ENCODE measurements at places on chromosomes 3 and 15.

DNA sequence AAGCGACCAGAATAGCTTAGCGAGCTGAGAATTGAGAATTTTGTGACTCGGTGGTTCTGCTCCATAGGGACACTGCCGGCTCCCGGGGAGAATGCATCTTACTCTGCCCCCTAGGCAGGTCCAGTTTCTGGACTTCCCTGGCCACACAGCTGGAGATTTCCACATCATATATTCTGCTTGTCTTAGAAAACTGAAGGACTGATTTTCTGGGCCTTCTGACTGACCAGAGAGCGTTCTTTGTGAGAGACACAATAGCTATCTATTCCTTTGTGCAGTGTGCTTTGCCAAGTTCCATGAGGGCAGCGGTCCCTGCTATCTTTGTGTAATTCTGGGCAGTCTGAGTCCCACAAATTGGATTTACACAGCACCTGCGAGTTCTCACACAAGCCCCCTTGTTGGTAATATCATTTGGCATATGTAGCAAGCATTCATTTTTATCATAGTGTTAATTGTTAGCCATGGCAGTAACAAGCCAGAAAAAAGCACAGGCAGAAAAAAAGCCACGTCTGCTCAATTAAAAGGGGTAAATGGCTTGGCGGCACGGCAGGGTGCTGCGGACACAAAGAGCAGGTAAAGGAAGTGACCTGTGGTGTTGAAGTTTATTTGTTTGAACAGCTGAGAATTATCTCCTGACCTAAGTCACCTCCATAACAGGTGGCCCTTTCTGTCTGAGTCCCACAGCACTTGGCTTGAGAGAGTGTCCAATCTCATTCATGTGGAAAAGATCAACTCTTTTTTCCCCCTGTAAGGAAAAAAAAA is 688.7 kb downstream of the TUSC7 start:
- DNase-seq: no peak

DNA sequence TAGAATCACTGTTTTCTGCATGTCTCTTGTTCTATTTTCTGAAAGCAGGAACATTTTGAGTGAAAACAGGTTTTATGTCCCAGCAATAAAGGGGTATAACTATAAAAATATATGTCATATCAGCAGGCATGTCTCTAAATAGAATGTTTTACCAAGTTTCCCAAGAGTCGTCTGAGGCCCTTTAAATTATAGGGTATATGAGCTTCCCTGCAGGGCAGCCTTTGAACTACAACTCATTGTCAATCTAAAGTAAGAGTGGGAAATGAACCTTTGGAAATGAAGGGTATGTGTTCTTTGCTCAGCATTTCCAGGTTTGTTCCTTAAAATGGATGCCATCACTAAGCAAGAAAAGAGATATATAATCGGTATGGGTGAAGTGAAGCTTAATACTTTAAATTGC is 138.6 kb downstream of the LSAMP start:
- no peak for DNase-seq

DNA sequence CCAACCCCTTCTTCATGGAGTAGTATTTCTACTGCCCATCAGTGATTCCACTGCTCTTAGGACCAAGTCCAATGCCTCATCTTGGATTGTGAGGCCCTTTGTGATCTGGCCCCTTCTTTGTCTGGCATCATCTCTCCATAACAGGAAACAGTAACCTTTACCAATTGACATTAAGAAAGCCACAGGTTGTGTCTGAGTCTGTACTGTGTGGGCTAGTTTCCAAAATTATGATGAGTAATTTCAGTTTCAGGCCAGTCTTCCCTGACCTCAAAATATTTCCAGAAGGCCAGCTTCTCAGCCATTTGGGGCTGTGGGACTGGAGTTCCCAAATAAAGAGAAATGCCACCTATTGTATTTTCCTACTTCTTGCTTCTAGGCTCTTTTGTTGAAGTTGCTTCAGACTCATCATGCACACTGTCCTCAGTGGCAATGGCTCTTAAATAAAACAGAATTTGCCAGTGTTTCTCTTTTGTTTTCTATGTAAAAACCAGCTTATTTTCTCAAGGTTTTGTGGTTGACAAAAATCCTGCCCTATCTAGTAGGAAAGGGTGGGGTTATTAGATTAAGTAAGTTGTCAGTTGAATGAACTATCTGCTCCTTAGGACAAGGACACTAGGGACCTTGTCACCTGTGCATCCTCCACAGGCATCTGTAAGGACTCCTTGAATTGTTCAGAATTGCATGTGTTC is 47.0 kb upstream of the ACKR4 start:
- DNase-seq: no peak

DNA sequence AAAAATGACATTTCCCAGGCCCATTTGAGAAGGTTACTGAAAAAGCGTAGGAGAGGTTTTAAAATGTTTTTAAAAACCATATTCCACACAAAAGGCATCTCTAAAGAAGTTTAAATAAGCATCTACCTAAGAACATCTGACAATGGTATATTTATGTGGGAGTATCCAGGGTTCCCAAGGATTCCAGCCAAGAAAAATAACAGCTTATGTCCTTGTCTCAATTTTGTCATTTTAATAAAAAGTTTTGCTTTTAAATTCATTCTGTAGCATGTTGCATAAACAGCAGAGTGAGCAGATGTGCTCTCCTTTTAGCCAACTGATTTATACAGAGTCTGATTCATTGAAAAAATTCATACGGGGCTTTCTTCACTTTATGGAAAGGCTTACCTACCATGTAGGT is 129.9 kb downstream of the LRRC3B start:
- no peak for DNase-seq

GRCh38 chr3:24040311-24040710 is 95.2 kb downstream of the NR1D2 start:
- DNase-seq: no peak

- no peak for DNase-seq
These were observed 28.0 kb downstream of the WDR76 start for GRCh38 chr15:43854801-43855200.

DNA sequence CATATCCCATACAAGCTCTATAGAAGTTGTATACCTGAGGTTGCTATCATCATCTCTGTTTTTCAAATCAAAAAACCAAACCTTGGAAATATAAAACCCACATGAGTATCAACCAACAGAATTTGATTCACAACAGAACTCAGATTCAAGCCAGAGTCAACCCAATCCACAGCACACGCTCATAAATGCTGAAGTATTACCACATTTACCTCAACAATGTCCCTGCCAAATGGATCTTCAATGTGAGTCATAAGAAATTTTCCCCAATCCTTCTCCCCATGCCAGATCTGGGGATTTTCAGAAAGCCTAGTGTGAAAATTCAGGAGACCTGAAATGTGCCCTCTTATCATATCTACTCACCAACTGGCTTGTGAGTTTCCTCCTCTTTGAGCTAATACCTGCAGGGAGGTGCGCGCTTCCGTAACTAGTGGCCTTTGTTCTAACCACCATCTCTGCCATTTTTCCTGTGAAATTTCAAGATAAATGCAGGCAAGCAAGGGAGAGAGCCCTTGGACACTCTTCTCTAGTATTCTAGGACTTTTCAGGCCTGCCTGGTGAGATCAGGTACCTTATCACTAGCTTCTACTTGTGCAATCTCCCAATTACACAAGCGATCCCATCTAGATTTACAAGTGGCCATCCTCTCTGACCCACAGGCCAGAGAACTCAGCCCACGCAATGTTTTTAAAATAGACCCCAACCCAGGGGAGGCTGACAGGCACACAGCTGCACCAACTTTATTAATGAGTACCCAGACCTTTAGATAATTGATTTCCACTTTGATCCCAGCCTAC is 1076.9 kb upstream of the CFAP20DC start:
- DNase-seq: no peak

DNA sequence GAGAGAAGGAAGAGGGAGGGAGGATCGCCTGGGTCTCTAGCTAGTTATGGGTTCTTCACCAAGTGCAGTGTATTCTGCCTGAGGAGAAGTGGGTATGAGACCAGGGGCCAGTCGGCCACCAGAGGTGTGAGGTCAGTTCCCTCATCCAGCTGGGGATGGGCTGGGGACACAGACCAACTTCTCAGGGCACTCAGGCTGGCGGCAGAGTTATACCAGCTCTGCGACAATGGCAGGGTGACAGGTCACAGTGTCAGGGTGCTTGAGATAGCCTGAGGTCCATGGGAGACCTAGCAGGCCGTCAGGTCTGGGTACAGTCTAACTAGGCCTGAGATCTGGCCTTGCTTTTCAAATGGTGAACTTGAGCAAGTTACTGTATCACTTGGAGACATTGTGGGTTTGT is 31.4 kb upstream of the PLXNA1 start:
- DNase-seq: no peak

DNA sequence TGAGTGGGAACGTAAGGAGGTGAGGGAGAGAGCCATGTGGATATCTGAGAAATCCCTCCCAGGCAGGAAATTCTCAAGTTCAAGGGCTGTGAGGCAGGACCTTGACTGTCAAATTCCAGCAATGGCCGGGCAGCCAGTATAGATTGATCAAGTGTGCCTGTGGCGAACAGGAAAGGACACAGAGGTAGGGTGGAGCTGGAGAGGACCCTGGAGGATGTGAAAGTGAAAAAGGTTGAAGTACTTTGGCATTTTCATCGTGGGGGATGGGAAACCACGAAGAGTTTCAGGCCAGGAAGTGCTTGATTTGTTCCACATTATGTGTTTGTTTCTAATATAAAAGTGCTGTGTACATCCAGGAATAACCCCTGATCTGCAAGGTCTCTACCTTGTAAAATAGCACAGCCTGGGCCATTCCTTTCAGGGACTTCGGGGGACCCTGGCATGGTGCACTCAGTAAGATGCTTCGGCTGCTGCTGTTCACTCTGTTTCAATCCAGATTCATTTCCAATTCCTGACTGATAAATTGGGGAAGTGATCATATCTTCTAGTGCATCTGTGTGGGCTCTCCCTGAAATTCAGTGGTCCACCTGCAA is 156.6 kb downstream of the MCTP2 start:
- no peak for DNase-seq

GRCh38 chr15:24944954-24945353 is 9.8 kb upstream of the SNRPN start:
- no peak for DNase-seq

DNA sequence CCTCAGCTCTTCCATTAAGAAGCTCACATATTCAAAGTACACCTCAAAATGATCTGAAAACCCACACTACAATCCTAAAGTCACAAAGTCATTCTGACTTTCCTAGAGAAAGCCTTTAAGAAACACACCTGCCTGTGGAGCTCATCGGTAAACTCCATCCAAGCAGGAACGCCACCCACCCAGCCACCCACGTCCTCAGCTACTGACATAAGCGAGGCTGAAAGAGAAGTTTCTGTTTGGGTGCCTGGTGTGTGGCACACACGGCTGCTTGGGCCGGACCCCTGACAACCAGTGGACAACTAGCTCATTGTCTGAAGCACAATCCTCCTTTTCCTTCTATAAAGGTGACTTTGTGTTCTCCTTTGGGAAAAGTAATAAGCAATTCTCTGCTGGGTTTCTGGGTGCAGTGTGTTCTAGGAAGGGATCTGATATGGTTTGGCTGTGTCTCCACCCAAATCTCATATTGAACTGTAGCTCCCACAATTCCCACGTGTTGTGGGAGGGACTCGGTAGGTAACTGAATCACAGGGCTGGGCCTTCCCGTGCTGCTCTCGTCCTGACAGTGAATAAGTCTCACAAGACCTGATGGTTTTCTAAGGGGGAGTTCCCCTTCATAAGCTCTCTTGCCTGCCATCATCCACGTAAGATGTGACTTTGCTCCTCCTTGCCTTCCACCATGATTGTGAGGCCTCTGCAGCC is 26.1 kb downstream of the FAM174B start:
- DNase-seq: no peak

DNA sequence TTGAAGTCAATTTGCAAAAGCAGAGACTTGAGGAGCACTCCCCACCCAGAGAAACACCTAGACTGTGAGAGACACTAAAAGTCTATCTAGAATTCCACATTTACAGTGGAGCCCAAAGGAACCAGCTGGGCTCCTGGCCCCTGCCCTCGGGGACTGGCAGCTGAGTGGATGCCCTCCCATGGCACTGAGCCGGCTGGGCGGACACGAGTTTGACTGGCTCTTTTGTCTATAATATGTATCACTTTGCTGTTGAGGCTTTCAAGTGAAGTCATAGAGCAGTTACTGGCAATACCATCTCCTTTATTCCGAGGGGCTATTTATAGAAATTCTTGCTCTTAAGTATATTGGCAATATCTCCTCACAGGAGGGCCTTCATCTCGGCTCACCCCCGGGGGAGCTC is 65.8 kb upstream of the TNFAIP8L3 start:
- no peak for DNase-seq

DNA sequence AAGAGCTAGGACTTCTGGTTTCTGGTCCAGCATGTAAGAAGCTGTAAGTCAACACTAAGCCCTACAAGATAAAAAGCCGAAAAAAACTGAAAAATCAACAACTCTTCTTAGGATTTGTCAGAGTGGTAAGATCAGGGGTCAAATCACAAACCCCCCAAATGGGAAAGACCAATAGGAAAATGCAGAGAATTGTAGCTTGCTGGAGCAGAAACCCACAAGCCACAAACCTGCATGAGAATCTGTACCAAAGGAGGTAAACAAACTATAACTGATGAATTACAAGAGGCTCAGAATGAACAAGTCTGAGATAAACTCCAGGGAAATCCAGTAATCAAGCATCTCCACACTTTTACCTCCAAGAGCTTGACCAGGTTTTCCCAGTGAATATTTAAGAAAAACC is 36.0 kb downstream of the RFX7 start:
- no peak for DNase-seq

- DNase-seq: no peak
These were observed 953.8 kb downstream of the IGSF11 start for GRCh38 chr3:118080889-118081288.

DNA sequence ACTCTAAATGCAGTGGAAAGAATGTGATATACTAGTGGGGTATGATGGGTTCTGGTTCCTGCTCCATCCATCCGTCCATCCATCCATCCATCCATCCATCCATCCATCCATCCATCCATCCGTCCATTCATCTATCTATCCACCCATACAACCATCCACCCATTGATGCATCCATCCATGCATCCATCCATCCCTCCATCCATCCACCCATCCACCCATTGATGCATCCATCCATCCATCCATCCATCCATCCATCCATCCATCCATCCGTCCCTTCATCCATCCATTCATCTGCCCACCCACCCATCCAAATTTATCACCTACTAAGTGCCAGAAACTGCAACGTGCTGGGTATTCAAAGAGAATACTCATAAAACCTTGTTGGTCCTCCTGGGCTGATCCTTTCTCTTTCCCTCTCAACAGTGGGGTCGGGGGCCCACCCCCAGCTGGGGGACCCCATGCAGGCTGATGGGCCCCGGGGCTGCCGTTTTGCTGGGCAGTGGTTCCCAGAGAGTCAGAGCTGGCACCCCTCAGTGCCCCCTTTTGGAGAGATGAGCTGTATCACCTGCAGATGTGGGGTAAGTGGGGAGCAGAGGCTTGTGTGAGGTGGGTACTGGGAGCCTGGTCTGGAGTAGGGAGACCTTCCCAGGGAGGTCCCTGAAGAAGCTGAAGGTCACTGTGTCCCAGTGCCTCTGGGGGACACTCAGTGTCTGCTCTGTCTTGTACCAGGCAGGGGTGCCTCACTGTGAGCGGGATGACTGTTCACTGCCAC is 8.5 kb downstream of the CHRD start:
- DNase-seq: no peak
